ENCODE measurements at places on chromosomes 3 and 15.
A peak's percentile ranks its signal among the peaks of the same experiment; 100 is the strongest.

DNA sequence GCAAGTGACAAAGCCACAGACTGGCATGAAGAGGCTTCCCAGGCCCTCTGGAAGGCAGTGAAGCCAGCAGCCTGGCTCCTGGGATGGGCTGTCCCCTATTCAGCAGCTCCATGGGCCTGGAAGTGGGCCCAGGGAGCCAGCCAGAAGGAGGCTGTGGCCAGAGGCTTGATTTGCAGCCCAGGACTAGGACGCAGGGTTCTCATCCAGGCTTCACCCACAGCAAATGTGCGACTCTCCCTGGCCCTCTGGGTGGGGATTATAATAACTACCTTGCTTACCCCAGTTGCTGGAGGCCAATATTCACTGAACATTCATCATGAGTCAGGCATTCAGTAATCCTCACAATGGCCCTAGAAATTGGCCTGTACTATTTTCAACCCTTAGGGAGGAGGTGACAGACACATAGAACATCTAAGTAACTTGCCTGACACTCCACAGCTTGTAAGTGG is 24.6 kb upstream of the SRP14 start:
- no peak for DNase-seq

- no peak for DNase-seq
Observed at GRCh38 chr3:183584246-183584913, 28.9 kb upstream of the KLHL6 start.

GRCh38 chr15:40439960-40440742 is 602 bp upstream of the BAHD1 start:
- DNase-seq: no peak

DNA sequence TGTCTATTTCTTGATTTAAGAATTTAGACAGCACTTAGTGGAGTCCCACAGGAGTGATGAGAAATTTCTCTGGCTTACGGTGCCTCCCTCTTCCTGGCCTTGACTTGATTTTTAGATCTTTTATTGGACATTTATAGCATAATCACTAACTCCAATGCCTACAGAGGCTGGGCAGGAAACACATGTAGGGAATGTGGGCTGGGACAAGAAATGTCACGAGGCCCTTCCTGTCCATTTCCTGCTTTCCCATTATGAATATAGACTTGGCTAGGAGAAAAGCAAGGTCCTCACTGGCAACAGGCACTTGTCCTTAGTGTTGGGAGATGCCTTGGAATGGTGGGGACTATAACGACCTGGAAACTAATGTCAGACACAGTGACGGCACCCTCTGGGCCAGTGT is 100.3 kb downstream of the MYLK start:
- DNase-seq: no peak

GRCh38 chr3:18402239-18402799 is 22.8 kb downstream of the SATB1 start:
- DNase-seq: no peak

DNA sequence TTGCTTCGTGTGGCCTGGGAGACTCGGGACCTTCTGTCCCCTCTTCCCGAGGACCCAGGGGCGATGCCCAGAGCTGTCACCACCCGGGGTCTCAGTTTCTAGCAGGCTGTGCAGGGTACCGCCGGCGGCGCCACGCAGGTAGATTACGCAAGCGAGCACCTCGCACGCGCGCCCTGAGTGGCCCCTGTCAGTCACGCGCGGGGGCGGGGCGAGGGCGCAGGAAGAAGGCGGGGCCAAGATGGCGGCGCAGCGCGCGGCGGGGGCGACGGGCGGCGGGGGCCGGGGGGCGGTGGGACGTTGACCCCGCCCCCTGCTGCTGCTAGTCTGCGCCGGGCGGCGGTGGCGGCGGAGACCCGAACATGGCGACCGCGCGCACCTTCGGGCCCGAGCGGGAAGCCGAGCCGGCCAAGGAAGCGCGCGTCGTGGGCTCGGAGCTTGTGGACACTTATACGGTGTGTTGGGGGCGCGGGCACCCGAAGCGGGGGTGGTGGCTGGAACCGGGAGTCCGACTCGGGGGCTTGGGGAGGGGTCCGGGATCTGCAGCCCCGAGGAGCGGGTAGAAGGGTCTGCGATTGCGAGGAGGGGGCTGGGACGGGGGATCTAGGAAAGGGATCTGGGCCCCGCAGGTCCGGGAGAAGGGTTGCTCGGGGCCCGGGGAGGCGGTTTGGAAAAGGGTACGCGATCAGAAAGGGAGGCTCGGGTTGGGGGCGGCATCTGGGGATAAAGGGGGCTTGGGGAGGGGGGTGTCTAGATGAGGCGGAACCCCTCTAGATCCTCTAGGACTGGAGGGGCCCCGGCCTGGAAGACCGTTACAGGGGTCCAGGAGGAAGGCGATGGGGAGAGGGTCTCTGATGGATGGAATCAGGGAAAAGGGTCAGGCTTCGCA is at the start of gene NISCH:
TSS of gene NISCH (plus strand) at position 322 of the 886 bp plus-strand sequence. CDS start at position 360, 38 bp downstream.
- DNase-seq: peak; percentile 65

DNA sequence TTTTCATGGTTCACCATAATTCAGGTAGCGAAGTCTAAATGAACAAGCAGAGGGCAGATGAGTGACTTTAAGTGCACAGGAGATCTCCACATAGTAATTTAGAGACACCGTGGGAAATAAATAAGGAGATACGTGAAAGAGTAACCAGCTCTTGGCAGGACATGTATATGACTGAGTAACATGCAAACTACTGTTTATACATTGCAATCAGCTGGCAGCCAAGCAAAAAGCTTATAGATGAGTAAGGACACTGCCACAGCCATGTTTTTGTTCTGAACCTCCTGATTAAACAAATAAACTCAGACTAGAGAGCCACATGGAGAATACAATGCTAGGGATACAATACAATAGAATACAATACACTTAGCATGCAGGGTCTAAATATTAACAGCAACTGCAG is 252.4 kb downstream of the FHIT start:
- DNase-seq: no peak

DNA sequence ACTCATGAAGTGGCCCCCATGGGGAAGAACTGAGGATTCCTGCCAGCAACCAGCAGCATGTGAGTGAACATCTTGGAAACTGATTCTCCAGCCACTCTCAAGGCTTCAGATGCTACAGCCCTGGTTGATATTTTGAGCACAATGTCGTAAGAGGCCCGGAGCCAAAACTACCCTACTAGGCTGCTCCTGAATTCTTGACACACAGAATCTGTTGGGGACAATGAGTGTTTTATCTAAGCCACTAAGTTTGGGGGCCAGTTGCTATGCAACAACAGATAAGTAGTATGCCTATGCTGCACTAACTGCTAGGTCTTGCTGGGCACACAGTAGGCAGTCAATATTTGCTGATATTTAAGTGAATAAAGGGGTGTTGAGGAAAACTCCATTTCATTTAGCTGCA is 89.9 kb upstream of the CHL1 start:
- DNase-seq: no peak

DNA sequence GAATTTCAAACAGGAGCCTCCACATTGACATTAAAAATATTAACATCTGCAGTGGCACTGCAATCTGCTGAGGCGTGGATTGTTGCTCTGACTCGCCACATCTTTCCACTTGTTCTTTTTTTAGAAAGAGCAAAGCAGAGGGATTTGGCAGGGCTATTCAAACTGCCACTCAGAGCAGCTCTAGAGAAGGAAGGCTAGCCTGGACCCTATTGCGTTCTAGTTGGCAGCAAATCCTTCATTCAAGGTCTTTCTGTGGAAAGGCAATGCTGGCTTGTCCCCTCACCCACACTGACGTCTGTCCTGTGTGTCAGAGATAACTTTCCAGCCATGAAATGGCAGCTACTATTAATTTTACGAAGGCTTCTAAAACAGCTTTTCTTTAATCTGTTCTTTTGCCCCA is 483.2 kb upstream of the SGO1 start:
- no peak for DNase-seq

- DNase-seq: no peak
Observed at GRCh38 chr15:68098465-68098864, 44.4 kb downstream of the PIAS1 start.

DNA sequence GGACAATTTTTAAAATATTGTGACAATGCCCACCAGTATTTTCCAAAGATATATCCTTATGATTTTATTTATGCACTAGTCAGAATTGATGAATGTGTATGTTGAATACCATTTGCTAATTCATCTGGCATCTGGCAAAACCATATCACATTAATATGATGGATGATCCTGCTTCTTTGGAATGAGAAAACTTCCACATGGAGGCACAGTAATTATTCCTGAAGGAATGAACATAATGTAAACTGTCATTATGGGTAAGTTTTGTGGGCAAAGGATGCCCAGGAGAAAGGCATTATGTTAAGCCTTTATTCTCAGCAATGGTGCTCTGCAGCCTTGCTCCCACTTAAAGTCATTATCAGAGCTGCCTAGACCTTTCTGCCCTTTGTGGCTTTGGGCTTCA is 113.0 kb upstream of the MME start:
- DNase-seq: no peak

GRCh38 chr15:99435113-99435695 is 130.6 kb upstream of the MEF2A start:
- no peak for DNase-seq

DNA sequence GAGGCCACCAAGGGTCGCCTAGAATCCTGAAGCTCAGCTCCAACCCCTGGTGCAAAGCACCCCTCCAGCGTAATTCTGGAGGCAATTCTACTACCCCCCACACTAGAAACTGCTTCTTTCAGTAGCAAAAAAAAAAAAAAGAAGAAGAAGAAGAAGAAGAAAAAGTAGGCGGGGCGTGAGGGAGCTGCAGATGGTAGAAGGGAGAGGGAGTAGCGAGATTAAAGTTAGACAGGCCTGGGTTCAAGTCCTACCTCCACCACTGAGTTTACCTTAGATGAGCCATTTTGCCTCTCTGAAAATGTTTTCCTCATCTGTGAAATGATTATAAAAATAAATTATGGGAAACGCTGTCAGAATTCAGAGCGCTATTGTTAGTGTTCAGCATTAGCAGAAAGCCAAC is 913 bp downstream of the FAM174B start:
- DNase-seq: peak; percentile 28

DNA sequence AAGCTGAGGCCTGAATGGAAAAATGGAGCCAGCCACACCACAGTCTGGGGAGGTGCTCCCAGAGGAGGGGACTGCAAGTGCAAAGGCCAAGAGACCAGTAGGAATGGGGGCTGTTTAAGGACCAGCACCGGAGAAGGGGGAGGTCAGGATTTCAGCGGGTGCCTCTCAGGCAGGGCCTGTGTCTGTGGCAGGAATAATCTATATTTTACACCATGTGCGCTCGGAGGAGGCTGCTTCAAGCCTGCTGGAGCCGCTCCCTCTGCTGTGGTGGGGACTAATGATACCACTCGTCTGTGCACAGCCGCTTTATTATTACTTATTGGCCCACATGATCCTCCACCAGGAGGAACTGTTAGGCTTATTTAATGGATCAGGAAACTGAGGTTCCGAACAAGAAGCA is 45.3 kb downstream of the TPRA1 start:
- DNase-seq: no peak

DNA sequence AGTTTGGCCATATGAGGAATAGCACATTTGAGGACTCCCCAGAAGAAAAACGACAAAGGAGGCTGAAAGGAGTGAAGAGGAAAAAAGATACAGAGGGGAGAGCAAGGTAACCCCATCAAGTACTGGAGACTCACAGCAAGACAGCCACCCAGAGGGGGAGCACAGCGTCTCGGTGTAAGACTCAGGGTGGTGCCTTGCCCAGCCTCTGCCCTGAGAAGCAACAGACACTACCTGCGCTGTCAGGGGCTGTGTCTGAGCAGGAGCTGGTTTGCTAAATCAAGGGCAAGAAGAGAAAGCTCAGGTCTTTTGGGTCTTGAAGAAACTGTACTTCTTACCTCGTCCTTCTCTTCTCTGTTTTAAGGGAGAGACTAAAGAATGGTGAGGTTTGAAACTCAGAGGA is 27.9 kb downstream of the FBXO45 start:
- DNase-seq: peak; percentile 39

DNA sequence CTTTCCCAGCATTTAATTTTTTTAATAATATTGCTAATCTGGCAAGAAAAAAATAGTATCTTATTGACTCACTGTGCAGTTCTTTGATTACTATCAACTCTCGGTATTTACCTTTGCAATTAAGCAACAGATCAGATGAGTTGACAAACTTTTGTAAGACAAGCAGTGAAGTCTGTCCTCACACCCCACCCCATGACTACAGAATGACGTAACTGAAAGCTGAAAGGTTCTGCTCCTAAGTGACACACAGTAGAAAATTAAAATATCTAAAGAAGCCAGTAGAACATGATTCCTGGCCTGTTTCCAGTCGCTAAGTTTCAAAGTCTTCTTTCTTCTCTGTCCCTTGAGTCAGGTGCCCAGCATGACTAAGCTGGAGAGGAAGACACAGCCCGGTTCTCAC is 135.5 kb downstream of the STT3B start:
- no peak for DNase-seq

DNA sequence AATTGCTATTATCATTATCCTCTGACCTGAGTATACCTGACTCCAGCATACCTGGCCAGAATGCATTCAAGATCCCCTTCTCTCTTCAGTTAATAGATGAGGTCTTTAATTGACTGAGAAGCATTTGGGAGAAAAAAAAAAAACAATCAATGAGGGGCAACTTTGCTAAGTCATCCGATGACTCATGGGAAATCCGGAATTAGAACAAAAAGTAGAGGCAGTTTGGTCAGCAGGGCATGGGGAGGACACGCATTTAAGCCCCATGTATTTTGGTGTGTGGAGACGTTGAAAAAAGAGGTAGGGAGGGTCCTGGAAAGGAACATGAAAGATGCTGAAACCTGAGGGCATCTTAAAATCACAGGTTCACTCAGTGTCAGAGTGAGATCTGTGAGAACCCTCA is 256.2 kb downstream of the RORA start:
- DNase-seq: no peak

DNA sequence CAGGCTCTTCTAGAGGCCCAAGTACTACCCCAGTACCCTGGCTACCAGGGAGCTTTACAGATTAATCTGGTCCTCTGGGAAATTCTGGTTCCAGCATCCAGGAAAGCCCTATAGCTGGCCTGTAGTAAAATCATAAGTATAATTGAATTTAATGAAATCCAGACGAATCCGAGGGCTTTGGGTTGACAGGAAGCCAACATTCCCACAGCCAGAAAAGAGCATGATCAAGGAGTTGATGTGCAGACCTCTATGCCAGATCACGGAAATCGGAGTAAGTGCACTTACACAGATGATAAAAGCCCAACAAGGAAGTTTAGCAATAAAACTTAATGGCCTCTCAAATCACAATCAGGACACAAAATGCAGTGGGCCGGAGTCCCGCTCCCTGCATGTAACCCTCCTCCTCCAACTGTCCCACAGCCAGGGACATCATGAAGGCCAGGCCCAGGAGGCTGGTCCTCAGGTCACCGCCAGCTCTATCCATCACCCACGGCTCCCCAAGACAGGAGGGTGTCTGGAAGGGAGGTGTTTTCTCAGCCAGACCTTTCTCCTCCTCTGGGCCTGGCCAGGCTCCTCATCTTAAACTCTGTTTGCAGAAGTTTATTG is 62.8 kb upstream of the SEC22A start:
- no peak for DNase-seq

GRCh38 chr3:63896332-63897030 is 15.7 kb downstream of the SCAANT1 start:
- DNase-seq: no peak

DNA sequence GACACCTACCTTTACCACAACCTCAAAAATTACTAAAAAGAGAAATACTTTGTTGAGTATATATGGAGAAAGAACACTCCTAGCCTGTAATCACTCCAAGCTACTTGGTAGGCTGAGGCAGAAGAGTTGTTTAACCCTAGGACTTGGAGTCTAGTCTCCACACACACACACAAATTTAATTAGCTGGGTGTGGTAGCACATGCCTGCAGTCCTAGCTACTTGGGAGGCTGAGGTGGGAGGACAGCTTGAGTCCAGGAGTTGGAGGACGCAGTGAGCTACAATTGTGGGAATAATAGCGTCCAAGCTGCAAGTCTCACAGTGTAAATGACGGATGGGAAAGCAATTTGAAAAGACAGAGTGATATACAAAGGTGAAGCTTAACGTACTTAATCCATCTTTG is 50.5 kb downstream of the LDHAL6B start:
- DNase-seq: no peak

All from KBM-7 (cell line).